ENCODE measurements at places on chromosomes 2 and 18.

DNA sequence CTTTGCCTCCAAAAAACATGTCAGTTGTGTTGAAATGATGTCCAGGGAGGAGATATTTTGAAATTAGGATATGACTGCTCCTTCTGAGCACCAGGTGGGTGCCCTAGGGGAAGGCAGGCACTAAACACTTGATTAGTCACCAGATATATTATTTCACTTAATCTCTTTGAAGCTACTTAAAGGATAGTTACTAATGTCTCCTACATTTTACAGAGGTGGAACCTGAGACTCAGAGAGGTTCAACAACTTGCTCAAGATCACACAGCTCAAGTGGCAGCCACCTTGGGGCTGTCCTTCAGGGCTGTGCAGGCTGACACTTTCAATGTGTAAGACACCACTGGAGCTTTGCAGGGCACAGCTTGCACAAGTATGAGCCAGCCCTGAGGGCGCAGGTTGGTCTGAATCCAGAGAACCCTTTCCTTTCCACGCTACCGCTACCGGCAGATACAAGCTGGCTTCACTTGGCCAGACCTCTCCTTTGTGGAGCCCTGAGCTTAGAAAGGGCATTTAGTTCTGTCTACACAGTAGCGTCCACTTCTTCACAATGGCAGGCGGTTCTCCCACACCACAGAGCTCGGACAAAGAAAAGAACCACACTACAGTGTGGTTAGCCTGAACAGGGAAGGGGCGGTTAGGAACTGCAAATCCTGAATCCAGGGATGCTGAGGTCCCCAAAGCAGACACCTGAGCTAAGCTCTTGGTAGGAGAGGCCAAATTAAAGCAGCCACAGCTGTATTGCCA lies 16.4 kb downstream of the ALPK2 start:
- no peak for DNase-seq

GRCh38 chr2:94759211-94759610 lies 112.0 kb upstream of the TEKT4 start:
- no peak for DNase-seq

GRCh38 chr18:12882453-12883371 lies 1.3 kb downstream of the PTPN2 start:
- no peak for DNase-seq

DNA sequence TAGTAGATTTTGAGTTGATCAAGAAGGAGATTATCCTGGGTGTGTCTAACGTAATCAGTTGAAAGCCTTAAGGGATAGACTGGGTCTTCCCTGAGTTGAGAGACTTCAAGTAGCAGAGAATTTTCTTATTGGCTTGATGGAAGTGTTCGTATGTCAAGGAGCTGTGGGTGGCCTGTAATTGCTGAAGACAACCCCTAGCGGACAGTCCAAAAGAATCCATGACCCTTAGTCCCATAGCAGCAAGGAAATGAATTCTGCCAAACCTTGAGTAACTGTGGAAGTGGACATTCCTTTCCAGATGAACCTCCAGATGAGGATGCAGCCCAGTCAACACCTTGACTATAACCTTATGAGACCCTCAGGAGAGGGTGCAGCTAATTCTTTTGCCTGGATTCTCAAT lies 786.3 kb downstream of the SOCS6 start:
- DNase-seq, result no peak

- DNase-seq, result no peak
These were observed 120.1 kb upstream of the ZBTB14 start for GRCh38 chr18:5415665-5416064.

GRCh38 chr2:54634564-54635511 lies 88.6 kb upstream of the EML6 start:
- DNase-seq, result no peak

Measured in stimulated activated CD8-positive, alpha-beta memory T cell treated with anti-CD3 and anti-CD28 coated beads, Interleukin-4, amount 100 ng/mL, for 24 hours (primary cell).